Ecto neural progenitor cell (in vitro differentiated cells): ENCODE measurements at places on chromosomes 6 and 20.

DNA sequence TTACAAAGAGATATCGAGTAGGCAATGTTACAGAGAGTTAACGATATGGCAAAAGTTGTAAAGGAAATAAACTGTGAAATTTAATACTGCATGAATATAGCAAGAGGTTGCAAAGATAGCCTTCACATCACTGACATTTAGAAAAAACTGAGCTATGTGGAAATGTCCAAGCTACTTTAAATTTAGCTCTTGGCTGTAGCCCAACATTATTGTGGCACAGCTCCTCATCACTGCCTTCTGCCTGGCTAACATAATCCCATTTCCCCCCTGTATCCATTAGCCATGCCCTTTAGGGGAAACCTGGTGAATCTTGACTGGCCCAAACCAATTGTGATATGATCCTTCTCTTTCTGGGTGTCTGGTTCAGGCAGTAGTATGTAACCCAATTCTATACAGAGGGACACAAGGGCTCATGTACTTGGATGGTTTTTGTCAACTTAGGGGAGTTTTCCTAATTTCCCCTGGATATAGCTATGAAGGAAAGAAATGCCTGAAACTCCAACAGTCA, 115.4 kb downstream of the PFDN4 start:
- no peak for DNase-seq

DNA sequence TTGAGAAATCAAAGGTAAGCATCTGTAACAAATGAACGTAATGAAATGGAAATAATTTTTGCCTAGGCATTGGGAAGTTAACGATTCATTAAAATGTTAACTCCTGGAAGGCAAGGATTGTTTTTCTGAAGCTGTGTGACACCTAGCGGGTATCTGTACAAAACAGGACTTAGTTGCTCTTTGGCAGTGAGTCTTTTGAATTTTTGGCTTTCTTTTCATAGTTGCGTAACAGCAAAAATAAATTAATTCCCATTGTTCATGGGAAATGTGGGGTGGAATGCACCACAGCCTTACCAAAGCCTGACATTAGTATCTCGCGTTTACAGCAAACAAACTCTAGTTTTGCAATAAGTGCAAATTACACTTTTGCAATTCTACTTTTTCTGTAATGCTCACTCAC, 92.7 kb upstream of the DTNBP1 start:
- no peak for DNase-seq

DNA sequence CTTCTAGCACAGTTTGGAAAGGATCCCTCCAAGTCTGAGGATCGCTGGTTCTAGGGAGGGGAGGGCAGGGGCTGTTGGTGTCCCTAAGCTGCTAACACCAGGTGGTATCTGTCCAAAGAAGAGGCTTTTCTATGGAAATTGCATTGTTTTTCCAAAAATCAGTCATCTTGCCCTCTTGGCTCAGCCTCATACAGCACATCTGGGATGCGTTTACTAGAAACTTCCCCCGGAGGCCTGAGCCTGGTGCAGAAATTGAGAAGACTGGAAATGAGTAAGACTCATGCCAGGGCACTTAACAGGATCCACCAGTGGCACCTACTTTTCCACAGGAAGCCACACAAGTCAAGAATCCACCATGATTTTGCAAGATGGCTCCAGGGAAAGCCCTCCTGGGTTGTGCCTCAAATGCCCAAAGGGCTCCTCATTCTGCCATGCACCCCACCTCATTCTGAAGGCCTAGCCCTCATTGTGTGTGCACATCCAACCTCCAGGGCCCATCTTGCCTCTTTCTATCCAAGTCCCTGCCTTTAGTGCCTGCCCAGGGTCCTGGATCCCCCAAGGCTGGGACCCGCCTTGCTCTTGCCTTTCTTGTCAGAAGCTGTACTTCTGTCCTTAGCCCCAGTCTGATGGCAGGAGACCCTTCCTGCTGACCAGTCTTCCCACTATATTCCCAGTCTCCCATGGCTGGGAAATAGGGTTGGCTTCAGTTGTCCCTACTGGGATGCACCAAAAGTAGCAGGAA, 97.6 kb downstream of the MRPL14 start:
- no peak for DNase-seq

GRCh38 chr6:82971877-82972460, 93.7 kb downstream of the UBE3D start:
- no peak for DNase-seq
